ENCODE measurements at places on chromosomes 6 and 20.
A peak's percentile ranks its signal among the peaks of the same experiment; 100 is the strongest.

DNA sequence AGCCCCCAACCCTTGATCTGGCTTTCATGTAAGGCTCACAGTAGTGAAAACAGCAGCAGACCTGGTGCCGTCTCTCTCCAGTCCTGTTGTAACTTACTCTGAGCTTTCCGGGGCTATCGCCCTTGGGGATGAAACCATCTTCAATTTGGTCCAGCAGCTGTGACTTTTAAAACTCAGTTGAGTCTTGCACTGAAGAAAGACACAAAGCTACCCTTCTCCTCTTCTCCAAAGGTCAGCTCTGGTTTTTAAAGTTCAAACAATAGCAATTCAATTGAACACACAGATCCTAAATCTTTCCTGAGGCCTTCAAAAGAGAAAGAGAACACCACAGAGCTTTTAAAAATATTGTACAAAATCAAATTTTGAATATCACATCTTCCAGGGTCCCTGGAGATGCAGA is 83.5 kb downstream of the SNX5 start:
- no peak for DNase-seq

DNA sequence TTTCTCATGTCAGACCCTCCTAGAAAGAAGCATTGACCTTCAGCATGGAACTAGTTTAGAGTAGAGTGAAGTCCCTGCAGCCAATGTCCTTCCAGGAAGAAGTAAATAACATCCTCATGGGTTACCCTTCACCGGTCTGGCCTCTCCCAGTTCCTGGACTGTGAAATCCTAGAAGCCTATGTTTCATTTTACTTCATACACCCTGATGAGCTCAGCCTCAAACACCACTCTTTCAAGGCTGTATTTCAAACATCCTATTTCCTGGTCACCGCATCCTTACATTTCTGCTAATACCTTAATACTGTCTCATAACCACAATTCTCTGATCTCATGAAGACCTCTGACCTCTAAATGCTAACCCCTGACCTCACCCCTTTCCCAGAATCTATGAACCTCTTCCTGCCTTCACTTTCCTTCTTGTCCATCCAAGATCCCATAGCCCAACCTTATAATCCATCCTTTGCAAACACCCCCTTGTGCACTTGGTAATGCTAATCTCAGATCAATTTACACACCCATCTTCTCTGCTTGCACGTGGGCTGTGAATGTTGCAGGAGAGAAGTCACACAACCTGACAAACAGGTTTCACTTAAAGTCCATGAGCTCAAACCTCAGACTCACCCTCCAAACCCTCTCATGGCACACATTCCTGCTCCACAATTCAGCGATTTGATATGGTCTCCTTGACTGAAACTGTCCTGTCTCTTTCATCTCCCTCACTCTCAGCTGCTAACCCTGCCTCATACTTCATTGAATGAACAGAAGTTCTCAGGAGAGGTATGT is 30.2 kb downstream of the SLC2A10 start:
- no peak for DNase-seq

- DNase-seq, result no peak
Measured at GRCh38 chr6:140105857-140106256, 731.4 kb upstream of the CITED2 start.

- no peak for DNase-seq
Measured at GRCh38 chr6:134819236-134819635, 130.7 kb downstream of the ALDH8A1 start.

DNA sequence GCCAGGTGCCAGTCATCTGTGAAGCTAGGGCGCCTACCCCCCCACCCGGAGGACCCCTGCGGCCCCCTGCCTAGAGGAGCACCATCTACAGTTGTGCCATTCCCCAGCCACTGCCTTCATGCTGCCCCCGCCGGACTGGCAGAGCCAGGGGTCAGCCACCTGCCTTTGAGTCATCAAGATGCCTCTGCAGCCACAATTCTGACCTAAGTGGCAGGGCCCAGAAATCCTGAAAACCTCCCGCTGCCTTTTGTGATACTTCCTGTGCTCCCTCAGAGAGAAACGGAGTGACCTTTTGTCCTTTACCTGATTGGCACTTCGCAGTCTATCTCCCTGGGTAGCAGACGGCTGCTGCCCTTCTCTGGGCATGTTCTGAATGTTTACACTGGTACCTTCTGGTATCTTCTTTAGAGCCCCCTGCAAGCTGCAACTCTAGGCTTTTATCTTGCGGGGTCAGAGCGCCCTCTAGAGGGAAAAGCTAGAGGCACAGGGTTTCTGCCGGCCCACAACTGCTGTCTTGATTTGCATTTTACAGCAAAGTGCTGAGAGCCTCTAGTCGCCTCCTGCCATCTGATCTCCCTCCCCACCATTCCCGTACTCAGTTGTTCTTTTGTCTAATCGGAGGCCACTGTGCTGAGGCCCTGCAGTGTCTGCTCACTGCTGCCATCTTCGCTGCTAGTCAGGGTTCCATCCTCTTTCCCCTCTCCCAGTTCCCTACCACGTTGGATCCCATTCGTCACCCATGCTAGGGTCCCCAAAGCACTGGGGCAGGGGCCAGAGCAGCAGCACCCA is 26.9 kb downstream of the SPATA2 start:
- peak; percentile 46 for DNase-seq
